ENCODE measurements at places on chromosomes 16 and 17.

GRCh38 chr16:80938004-80938878, 68.4 kb downstream of the CMC2 start:
- DNase-seq: no peak

- no peak for DNase-seq
Observed at GRCh38 chr17:72693151-72693878, 399.2 kb downstream of the SLC39A11 start.

DNA sequence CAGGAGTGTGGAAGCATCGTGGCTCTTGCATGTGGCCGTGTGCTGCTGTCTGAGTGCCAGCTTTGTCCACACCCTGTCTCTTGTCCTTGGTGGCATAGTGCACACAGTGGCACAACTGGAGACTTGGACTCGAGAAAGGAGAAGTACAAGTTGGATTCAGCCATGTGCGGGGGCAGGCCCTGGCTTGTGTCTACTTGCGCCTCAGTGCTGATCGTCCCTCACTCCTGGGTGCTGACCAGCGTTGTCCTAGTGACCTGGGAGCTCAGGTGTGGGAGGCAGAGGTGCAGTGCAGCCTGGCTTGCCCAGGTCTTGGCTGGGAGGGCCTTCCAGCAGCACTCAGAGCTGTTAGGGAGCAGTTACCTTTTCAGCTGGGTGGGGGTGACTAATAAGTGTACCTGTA, 20.6 kb downstream of the MPRIP start:
- DNase-seq: no peak

DNA sequence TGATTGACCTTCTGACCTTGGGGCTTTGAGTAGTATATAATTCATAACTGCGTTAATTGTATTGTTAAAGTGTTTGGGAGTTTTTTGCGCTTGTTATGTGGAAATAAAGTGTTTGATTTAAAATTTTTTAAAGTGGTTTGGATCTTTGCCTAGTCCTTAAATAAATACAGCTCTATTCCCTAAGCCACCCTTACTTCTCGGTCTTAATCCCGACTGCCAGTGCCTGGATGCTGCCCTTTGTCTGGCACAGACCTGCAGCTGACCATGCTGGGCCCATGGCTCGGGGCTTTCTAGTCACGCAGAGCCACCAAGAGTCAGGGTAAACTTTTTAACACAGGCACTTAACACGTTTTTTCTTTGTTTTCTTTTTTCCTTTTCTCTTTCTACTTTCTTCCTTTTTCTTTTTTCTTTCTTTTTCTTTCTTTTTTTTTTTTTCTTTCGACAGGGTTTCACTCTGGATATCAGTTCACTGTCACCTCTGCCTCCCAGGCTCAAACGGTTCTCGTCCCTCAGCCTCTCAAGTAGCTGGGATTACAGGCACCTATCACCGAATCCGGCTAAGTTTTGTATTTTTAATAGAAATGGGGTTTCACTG, 19.6 kb upstream of the SLC5A11 start:
- DNase-seq: no peak

GRCh38 chr16:89037261-89038152, 56.1 kb upstream of the ACSF3 start:
- DNase-seq: no peak

DNA sequence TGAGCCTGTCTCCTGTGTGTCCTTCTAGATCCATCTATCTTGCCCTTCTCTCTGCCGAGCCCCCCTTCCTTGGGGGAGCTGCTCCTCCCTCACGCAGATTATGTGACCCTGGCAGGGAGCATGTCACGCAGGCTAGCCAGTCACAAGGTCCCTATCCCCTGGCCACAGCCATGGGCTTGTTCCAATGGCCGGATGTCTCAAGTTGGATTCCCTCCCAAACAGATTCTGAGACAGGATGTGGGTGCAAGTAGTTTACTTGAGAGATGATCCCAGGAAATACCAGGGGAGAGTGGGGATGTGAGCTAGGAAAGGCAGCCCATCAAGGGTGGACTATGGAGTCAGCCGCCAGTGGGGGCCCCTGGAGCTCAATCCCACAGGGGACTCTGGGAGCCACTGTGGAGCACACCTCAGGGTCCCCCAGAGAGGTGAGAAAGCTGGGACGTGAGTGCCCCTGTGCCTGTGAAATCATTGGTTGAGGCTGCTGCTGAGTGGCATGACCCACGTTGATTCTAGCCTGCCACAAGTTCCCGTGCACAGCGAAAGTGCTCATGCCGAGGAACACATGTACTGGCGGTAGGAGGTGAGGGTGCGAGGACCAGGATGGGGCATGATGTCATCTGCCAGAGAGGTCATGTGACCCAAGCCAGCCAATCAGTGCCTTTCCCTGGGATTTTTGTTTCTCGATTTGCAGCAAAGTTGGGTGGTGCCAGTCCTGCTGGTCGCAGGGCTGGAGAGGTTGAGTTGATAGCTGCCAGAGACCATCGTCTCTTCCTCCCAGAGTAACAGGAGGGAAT, 6.4 kb upstream of the CRISPLD2 start:
- no peak for DNase-seq

GRCh38 chr16:49259330-49259729, 22.3 kb downstream of the CBLN1 start:
- no peak for DNase-seq

- DNase-seq: no peak
Observed at GRCh38 chr16:70695331-70696070, 9.6 kb upstream of the MTSS2 start.

- DNase-seq: no peak
Observed at GRCh38 chr17:6040504-6040903, 29.7 kb upstream of the WSCD1 start.

DNA sequence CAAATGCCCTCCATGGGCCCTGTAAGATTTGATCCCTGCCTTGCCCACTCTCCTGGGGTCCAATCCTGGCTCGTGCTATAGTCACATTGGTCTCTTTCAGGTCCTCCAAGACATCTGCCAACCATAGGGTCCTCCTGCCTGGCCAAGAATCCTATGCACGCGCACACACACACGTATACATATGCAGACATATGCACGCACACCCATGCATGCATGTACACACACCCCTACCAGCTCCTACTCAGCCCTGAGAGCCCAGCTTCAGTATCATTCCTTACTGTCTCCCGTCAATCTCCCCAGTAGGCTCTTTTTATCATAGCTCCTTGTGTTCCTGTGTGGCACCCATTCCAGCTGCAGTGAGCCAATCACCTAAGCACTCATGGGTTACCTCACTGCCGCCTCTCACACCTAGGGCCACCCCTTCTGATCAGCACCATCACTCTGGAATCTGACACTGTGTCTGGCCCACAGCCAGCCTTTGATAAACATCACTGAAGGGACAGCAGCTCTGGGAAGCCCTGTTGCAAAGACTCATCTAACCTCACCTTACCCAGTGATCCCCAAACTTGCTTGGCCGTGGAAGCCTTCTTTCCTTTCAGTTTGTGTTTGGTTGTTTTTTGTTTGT, 7.9 kb upstream of the DNAH17 start:
- no peak for DNase-seq

DNA sequence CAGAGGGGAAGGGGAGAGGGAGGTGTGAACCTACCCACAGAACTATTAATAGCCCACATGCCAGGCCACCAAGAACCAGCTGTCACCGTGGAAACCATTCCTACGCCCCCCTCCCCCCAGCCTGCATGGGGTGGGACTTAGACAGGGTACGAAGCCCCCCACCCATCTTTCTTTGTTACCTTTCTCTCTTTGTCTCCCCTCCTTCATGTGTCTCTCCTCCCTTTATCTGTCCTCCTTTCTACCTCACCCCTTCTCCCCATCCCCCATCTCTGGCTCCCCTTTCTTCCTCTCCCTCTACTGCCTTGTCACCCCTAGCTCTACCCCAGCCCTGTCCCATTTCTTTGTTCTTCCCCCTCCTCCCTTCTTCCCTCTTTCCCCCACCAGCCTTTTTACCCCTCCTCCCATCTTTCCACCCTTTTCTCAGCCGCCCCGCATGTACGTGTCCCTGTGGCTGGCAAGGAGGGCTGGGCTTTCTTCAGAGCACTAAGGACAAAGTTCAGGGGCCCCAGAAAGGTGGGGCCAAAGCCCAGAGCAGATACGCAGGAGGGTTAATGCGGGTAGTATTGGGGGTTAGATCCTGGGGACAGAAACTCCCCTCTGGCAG, 8.0 kb downstream of the THRA start:
- DNase-seq: no peak

DNA sequence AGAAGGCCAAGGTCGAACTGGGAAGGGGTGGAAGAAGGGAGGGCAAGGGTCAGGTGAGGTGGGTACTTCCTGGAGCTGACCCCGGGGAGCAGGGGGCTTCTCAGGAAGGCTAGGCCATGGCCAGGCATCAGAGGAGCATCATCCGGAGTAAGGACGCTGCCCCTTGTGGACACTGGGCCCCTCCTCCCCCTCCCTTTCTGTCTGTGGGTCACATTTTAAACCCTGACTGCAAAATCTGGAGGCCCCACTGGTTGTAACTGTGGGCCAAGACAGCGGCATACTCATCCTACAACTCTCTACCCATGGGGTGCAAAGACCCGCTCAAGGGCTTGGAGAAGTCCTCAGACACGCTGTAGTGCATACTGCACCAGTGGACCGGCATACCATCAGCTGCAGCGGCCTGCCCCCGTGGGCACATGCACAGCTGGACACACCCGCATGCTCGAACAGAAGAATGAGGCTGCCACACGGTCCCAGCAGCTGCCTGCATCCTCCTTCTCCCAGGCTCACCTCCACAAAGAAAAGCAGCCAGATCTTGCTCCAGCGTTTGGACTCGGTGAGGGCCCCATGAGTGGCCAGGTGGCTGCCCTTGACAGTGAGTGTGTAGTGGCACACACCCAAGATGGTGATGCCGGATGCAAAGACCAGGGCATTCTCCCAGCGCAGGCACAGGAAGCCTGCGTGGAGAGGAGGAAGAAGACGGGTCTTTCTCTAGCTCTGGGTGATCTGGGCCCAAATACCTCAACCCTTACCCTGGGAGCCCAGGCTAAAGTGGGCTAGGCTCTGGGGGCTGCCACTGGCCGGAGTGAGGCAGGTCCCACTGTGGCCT, 1.2 kb downstream of the FADS6 start:
- DNase-seq: no peak

DNA sequence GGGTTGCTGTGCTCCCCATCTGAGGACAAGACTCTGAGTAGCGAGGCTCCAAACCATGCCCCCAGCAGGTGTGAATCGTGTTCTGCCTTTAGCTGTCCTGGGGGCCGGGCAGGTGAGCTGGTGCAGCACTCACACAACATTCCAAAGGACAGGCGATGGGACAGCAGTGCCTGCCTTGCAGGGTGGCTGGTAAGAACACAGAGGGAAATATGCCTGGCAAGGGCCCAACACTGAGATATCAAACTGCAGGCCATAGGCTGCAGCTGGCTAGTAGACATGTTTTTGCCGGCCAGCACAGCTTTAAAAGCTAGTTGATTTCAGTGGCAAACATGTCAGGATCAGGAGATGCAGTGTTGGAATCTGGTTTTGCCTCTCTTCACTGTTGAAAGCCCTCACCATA, 23.6 kb downstream of the CLEC16A start:
- no peak for DNase-seq

DNA sequence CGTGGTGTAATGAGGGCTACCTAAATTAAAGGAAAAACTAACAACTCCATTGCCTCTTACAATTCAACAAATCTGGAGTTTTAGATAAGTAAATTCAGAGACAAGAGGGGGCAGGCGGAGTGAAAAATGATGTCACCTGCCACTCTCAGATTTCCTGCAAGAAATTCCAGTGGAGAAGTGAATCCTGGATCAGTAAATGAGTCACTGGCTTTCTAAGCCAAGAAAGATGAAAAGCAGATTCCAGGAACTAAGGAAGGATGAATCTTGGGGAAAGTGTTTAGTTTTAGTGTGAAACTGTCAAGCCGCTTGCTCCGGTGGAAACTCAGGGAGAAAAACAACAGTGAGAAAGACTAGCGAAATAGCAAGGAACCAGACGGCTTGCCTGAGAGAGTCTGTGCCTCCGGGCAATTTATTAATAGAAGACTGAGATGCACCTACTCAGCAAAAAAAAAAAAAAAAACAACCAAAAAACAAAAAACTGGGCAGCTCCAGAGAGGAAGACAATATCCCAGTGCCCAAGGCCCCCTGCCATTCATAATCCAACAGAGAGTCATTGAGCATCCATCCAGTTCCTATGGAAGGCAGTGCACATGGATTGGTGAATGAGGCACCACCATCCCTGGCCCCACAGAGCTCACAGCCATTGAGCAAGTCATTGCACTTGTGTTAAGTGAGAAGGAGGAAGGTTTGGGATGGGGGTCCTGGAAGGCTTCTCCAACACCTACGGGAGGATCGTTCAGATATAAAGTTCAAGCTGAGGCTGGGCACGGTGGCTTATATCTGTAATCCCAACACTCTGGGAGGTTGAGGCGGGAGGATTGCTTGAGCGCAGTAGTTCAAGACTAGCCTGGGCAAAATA, 12.1 kb upstream of the RIPOR1 start:
- DNase-seq: no peak

- no peak for DNase-seq
Observed at GRCh38 chr16:70706948-70707465, 21.2 kb upstream of the MTSS2 start.

DNA sequence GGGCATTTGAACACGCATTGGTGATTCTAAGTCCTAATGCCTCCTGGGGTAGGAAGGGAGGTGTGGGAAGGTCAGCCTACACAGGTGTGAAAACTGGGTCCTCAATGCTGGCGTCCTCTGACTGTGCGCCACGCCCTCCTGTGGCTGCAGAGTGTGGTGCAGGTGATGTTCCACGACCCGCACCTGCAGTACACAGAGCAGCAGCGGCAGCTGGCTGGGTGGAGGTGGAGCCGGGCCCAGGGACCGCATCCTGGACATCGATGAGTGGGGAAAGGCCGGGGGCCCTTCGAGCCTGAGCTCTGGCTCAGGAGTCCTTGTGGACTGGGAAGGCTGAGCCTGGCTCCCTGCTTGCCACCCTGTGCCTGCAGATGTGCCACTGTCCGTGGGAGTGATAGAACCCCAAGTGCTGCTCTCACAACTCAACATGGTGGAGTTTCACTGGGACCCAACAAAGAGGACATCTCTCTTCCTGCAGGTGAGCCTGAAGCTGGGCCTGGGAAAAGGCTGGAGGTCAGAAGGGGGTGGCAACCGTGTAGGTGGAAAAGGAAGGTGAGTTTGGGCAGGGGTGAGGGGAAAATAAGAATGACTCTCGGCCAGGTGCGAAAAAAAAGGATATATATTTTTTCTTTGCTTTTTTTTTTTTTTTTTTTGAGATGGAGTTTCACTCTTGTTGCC, 14.0 kb upstream of the STAC2 start:
- peak; percentile 77 for DNase-seq

- no peak for DNase-seq
Observed at GRCh38 chr17:58614859-58615459, 76.9 kb downstream of the TEX14 start.
